CD4-positive, alpha-beta T cell treated with Interleukin-21 for 1 hour (primary cell): ENCODE measurements at places on chromosomes 2 and 18.

DNA sequence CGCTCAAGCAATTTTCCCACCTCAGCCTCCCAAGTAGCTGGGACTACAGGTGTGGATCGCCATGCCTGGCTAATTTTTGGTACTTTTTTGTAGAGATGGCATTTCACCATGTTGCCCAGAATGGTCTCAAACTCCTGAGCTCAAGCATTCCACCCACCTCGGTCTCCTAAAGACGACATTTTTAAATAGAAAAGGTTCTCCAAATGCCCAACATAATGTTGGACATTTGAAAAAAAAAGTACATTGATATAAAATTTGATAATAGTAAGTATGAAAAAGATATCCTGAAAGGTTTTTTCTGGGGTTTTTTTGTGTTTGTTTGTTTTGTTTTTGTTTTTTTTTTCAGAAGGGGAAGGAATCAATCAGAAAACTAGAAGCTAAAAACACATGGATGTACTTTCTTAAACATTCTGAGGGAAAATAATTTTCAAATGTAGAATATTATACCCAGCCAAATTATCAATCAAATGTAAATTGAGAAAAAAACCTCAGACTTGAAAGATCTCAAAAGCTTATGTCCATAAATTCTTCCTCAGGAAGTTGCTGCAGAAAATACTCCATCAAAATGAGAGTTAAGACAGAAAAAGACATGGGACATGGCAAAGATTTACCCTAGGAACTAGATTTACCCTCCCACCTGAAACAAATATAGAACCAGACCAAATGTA is 42.8 kb upstream of the MYCN start:
- DNase-seq, result no peak

GRCh38 chr2:241321886-241322285 is 6.2 kb downstream of the SEPTIN2 start:
- DNase-seq, result no peak

DNA sequence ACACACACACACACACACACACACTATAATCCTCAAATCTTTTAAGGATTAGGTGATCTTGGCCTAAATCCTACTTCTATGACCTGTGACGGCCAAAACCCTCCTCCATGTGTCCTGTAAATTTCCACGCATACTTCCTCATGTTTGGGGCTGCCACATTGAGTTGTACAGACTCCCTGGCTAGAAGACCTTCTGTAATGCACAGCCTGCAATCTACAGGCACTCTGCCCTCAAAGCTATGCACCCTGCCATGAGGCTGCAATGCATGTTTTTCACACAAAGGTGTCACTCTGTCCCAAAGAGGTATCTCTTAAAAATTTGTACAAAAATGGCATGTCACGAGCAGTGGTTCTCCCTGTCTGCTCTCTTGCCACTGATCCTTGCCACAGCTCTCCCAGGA is 26.4 kb upstream of the B4GALT6 start:
- no peak for DNase-seq

- DNase-seq, result no peak
These were observed 450.1 kb downstream of the SLC4A3 start for GRCh38 chr2:220077488-220077887.

DNA sequence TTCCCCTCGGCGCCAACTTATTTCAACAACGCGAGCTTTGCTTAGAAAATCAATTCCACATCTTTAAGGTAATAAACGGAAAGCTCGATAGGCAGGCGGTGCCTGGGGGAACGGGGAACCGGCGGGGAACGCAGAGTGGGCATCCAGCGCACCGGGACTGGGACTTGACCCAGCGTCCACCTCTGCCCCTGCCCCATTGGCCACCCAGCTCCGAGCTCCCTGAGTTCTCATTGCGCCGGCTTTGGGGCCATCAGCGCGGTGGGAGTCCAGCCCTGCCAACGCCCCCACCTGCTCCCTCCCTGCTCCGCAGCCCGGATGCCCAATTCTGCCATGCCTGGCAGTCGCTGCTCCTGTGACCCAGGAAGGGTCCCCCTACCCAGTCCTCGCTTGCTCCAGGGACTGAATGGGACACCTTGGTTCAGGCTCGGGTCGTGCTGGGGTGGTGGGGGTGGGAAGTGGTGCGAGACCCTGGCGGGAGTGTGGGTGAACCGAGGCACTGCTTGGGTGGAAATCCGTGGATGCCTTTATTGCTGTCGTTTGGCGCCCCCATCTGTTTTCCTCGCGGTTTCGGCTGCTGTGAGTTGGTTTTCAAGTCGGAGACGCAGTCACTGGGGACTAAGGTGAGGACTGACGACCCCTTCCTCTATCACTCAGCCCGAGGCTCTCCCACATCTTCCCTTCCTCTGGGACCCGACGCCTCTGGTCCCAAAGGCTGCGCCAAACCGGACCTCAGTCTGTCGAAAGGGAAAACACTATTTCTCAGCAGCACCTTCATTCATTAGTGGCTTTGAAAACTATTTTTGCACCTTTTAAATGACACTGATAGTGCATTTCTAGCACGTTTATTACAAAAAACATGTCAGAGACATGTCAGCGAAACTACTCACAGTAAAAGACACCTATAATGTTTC is 2.4 kb upstream of the EVX2 start:
- no peak for DNase-seq

DNA sequence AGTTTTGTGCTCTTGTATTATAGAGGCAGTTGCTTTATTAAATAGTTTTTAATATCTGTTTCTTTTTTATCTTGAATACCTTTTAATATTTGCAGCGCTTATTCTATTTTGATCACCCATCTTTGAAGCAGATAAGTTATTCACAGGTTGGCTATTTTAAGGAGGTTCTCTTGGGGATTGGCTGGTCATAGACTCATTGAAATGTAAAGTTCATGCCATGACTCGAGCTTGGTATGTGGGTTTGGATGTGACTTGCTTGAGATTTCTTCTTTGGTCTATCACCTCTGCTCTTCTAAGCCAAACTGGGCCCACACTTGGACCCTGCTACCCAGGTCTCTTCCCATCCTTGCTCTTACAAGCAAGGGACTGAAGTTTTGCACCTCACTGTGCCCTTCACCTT is 33.6 kb downstream of the FARP2 start:
- DNase-seq, result no peak

GRCh38 chr2:204628926-204629712 is 83.8 kb downstream of the PARD3B start:
- no peak for DNase-seq

DNA sequence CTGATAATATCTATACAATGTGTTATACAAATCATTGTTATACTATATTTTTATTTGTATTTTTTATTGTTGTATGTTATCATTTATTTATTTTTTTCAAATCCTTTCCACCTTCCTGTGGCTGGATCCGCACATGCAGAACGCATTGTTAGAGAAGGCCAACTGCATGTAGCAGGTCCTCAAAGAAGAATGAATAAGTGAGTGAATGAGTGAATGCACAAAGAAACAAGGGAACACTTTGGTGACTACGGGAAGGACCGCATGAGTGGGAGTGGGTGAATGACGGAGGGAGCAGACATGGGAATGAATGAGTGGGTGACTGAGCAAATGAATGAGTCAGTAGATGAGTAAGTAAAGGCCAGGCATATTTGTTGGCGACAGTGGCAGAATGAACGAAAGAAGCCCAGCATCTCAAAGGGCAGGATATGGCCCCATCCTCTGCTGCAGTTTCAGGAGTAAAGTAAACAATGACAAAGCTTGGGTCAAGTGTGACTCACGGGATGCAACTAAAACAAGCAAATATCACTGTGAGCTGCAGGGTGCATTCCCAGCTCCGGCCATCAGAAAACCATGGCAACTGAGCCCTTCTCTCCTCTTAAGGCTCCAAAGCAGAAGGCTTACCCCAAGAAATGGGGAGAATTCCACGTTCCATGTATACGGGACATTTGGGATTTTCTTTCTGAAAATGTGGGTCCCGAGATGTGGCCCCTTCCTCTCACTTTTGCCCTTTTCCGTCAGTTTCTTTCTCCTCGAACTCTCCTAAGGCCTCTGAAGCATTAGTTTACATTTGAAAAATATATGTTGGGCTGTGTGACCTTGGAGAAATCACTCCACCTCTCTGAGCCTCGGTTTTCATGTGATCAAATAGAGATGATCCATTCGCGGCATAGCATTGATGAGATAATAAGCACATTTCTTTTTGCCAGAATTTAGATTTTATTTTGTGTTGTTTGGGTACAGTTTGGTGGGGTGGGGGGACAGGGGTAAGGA is 24.5 kb downstream of the KCNF1 start:
- DNase-seq, result no peak

- no peak for DNase-seq
These were observed 858.5 kb upstream of the PIK3C3 start for GRCh38 chr18:41096504-41096903.
